ENCODE measurements at places on chromosomes 1 and 21.

DNA sequence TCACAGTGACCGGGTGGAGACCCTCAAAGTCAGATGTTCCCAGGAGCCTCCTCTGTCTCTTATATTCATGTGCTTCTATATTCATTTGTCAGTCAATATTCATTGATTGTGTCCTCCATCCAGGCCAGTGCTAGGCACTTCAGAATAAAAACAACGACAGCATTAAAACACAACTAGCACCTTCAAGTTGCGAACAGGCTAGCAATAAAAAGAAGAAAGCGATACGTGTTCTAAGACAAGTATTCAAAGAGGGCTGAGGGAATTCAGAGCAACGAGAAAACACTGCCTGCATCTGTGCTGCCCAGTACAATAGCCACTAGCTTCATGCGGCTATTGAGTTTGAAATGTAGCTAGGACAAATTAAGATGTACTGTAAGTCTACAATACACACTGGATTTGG, 138.0 kb downstream of the PLXNA2 start:
- DNase-seq = no peak

DNA sequence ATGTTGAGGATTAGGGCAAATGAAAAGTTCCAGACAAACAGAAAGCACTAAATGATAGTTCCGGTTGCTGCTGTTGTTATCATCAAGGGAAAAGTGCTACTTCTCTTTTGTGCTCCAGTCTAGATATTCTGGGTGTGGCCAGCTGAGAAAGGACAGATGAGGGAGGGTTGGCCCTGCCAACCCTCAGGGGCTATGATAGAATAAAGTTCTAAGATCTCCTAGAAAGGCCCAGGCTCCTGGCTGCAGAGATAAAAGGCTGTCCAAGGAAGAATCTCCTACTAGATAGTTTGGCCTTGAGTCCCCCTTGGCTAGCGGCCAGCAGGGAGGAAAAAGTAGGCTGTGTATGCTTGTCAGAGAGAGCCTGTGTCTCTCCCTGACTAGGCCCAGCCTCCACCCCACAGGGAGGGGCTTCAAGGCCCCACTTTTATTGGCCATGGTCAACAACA, 31.5 kb downstream of the RIMS3 start:
- DNase-seq = no peak

GRCh38 chr21:31448496-31448895, 104.4 kb upstream of the TIAM1 start:
- DNase-seq = no peak

DNA sequence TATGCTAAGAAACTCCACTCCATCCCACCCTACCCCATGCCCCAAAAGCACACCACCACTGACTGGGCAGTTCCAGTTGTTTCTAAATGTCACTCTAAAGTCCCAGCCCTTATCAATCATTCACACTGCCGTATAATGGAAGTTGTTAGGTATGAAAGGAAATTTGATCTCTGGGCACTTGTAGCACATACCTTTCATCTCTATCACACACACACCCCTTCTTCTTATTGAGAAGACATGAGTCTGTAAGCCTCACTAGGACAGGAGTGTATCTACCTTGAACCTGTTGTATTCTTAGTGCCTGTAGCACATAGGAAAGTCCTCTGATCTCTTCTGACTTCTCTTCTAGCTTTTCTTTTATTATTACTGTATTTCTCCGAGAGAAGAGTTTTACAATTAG, 22.3 kb upstream of the DHX9 start:
- DNase-seq = no peak

DNA sequence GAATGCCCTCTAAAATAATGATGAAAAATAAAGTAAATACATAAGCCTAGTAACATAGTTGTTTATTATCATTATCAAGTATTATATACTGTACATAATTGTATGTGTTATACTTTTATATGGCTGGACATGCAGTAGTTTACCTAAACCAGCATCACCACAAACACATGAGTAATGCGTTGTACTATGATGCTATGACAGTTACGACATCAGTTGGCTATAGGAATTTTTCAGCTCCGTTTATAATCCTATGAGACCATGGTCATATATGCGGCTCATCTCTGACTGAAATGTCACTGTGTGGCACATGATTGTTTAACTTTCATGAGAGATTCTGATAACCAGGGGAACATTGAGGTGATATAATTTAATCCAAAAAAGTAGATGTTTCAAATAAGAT, 352.1 kb downstream of the ST6GALNAC3 start:
- no peak for DNase-seq

DNA sequence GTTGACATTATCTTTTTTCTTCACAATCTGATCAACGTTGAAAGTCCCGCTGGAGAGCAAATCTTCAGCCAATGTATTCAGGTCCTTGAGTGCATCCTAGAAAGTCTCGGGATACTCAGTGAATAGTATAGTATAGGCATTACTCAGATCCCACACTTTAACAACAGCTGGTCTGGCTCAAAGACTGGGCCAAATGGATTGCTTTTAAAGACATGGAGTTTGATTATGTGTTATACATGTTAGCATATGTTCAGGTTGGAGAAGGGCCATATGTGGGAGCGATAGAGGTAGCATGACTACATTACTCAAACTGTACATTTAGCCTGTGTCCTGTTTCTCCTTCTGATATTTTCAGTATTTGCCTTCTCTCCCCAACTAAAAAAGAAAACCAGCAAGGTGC, 33.1 kb downstream of the OR10Z1 start:
- DNase-seq = no peak

DNA sequence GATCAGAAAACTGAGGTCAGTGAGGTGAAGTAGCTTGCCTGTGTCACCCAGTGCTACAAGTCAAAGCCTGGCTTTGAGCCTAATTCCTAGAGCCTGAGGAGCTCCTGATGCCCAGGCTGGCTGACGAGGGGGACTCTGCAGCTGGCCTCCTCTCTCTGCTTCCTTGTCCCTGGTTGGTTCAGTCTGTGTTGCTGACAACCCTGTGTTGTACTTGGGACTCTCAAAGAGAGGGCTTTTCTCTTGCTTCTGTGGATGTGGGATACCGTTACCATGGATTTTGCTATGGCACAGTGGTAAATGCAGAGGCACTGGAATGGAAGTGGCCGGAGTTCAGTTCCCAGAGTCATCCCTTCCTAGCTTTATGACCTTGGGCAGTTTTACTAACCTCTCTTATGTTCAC, 8.0 kb downstream of the VWA5B1 start:
- no peak for DNase-seq

DNA sequence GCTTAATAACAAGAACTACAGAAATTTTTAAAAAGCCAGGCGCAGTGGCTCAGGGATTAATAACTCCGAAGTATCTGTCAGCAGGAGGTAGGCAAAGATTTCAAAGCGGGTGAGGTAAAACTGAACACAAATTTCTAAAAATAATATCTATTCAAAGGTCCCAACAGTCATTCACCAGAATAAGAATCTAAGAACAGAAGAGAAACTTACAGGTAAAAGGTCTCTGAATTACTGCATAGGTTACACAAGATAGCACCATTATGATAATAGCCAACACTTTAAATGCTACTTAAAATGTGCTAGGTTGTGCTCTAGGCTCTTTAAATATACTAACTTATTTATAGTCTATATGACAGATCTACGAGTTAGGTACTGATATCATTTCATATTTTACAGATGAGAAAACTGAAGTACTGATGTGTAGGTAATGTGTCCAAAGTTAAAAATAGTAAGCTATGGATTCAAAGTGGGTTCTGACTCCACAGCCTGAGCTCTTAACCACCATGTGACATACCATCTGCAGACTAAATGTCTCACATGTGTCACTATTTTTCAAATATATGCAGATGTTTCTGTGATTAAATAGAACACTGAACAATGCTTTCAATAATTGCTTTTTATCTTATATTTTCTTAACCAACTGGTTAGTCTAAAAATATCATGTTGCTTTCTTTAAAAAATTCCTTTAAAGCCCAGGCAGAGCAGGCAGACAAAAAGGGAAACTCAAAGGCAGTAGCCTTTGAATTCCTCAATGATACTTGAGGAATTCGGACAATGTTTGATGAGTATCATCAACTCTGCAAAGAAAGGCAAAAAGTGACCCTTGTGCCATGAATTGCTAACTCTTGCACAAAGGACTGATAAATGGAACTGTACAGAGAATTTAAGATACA, 80.5 kb upstream of the TTC39A start:
- DNase-seq = no peak

- DNase-seq = no peak
These were observed 16.0 kb downstream of the LRIG2 start for GRCh38 chr1:113088972-113089371.

DNA sequence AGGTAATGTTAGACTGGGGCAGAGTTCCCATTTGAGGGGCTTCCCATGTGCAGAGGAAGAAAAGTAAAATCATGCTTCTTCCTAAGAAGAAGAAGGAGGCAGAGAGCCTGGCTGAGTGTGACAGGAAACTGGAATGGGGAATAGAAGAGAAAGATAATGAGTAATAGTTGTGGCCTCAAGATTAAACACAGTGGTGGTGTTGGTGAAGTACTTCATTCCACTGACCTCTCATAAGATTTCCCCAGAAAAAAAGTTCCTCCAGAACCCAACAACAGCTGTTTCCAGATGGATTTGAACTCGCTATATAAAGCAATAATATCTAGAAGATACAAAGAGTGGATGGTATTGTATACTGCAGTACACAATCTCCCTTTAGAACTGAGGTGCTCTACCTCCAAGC, 13.0 kb downstream of the RGS1 start:
- DNase-seq = no peak

GRCh38 chr1:214329470-214330220, 48.7 kb downstream of the SMYD2 start:
- no peak for DNase-seq

- no peak for DNase-seq
These were observed at the start of gene C1orf226 for GRCh38 chr1:162381383-162381782. Gene C1orf226, plus strand, starts transcription at chr1:162381728. Its CDS starts 174 bp downstream, at chr1:162381902.

GRCh38 chr1:56867491-56867890, 12.9 kb downstream of the C8A start:
- no peak for DNase-seq

DNA sequence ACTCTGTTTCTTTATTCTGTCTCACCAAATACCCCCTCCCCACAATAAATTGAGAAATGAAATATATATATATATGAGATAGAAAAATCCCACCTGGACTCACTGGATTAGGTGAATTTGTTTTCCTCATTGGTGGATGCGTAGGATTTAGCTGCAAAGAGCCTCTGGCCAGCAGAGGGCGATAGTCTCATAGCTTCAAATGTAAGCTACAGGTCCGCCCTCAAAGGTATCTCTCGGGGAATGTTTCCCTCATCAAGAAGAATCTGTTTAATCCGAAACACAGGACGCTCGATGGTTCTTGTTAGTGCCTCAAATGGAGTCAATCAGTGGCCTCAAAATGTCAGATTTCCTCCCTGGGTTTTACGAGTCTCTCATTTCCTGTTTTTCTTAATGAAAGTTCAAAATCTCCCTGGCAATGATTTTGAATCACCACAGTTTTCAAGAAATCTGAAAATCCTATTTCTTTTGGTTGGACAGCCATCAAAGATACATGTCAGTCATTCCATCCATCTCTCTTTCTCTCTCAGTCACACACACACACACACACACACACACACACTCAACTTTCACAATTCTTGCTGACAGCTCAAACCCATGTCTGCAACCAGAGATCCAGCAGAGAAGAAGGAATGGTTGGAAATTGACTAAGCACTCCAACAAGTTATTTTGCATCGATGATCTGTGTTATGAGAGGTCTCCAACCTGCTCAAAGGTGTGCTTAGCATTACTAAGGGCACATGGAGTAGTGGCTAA, 13.9 kb upstream of the CAMK1G start:
- no peak for DNase-seq

DNA sequence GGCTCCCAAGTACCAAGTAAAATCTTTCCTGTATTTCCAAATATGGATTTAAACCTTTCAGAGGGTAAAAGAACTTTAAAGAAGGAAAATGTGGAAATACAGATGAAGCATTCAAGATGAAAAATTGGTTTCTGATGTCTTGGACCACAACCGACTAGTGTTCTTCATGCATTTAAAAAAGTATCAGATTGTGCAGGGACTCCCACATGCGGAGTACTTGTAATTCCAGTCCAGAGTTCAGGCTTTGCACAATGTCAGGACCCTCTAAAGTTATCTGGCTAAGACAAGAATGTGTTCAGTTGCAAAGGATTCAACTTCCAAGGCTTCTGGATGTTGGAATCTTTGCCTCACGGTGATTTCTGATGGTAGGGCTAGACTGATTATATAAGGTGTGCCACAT, 66.7 kb downstream of the RGL1 start:
- DNase-seq = no peak

DNA sequence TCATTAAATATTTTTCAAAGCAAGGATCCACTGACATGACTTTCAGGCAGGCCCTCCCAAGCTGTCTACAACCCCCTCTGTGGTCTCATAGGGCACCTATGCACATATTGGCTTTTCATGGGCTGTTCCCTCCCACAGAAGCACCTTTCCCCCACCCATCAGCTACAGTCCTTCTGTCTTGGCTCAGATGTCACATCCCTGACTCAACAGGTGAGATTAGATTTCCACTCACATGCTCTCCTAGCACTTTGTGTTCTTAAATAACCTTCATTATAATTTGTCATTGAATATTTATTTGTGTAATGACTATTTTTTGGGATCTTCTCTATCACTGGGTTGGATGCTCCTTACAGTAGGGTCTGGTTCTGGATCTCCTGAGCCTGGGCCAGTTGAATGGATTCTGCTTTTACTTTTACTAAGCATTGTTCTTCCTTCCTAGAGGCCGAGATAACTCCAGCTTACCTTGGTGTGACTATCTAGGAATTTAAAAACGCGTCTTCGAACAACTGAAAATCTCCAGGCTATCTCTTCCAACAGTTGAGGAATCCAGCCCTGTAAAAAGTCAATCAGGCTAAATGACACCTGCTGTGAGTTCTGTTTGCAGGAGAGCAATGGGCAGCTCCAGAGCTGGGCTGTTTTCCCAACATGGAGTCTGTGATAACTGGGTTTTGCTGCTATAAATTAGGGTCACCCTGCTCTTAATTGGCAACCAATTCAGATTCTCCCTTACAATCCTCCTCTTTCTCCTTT, 16.2 kb downstream of the ROR1 start:
- DNase-seq = no peak

GRCh38 chr1:7267493-7267892, 482.2 kb downstream of the CAMTA1 start:
- no peak for DNase-seq

GRCh38 chr1:38340409-38340808, 293.8 kb upstream of the POU3F1 start:
- DNase-seq = no peak

- DNase-seq = no peak
These were observed 34.4 kb downstream of the ALPL start for GRCh38 chr1:21543598-21543997.

DNA sequence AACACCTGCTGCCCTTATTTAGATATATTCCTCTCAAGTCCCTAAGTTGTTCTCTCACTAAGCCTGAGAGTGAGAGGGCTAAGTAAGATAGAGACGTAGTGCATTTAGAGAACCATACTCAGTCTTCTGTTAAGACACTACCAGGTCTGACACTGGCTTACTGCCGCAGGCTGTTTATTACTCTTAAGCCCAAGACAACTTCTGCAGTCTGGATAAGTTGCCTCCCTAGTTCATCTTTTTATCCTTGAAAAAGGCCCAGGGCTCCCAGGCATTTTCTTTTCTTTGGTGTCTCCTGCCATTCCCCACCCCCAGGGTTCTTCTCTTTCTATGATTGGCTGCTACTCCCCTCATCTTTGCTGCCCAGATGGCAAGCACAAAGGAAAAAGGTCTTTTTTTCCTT, 38.7 kb downstream of the CACHD1 start:
- DNase-seq = no peak

Measured in cortex of kidney (tissue), 1 donor.